ENCODE measurements at places on chromosomes 1 and 21.

DNA sequence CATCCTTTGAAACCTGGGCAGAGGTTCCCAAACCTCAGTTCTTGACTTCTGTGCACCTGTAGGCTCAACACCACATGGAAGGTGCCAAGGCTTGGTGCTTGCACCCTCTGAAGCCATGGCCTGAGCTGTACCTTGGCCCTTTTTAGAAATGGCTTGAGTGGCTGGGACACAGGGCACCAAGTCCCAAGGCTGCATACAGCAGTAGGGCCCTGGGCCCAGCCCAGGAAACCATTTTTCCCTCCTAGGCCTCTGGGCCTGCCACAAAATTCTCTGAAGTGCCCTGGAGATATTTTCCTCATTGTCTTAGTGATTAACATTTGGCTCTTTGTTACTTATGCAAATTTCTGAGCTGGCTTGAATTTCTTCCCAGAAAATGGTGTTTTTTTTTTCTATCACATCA, 65.6 kb upstream of the ACTRT2 start:
- no peak for DNase-seq

GRCh38 chr1:230288641-230289349, 137.3 kb downstream of the PGBD5 start:
- no peak for DNase-seq

GRCh38 chr21:45202889-45203288, 84.8 kb downstream of the POFUT2 start:
- DNase-seq = no peak

- DNase-seq = no peak
These were observed 154.0 kb downstream of the VPS13D start for GRCh38 chr1:12383786-12384185.

DNA sequence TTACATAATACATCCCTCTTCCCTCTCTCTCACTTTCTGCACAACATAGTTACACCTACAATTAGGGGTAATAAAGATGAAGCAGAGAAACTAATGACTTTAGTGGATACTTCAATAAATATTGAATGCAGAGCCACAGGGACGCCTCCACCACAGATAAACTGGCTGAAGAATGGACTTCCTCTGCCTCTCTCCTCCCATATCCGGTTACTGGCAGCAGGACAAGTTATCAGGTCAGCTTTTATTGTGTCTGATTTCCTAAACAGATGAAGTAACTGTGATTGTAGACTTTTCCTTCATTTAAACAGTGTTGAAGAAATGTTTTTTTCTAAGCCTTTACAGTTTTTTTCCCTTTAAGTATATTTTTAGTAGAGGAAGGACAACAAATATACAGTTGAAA, 281.6 kb downstream of the TPR start:
- DNase-seq = no peak

DNA sequence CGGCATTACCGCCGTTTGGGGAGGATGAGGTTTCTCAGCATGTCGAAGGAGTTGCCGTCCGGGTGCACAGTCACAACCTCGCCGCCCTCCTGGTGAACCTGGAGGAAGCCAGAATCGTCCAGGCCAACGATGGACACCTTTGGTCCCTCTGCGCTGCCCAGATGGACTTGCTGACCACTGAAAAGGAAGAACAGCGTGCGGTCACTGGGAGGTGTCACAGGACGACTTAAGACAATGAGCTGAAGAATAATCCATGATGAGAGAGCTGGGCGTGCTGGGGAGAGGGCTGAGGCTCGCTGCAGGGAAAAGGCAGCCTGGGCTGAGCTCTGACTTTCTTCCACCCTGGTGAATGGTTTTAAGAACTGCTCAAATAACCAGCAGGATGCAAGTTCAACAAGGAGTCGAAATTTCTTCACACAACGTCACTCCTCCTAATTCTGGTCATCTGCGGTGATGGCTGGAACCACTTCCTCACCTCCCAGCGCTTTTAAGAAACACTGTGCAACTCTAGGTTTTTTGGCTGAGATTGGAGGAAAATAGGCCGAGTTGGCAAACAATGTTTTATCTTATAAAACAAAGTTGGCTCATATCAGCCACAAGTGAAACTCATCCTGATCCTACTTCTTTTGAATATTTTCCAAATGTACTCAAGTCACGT, 55.5 kb downstream of the SIM2 start:
- DNase-seq = no peak

- no peak for DNase-seq
These were observed 5.9 kb downstream of the RGS16 start for GRCh38 chr1:182598296-182598695.

- DNase-seq = no peak
These were observed 197.4 kb downstream of the HS2ST1 start for GRCh38 chr1:87111659-87112371.

DNA sequence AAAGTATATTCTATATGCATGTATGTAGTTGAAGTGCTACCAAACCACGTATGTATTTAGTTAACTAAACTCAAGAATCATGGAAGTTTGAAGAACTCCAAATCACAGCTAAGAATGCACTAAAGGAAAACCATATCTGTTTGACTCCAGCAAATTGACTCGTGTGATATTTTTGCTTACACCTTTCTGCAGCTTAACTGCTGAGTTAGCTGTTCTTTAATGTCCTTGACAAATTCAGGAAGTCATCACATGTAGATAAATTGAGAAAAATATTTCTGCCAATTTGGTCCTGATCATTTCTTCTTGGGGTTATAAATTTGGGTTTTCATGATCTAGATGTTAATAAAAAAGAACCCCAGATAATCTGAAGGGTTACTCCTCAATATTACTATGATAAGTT, 83.0 kb downstream of the NFIA start:
- no peak for DNase-seq

DNA sequence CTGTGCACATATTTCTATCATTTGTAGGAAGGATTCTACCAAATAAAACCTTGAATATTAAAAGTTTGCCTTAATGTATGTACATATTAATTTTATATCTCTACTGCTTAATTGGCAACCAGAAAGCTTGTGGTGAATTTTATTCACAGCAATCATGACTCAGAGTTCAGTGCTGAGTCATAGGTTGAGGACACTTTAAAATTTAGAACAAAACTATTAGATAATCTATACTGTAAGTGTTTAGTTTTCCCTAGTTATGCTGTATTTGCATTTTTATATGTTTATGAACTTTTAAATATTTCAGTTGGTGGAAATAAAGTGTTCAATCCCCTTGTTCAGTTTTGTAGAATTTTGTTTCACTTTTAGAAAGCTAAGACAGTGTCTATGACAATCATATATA, 841.5 kb downstream of the KCNT2 start:
- DNase-seq = no peak

Data from stimulated activated CD4-positive, alpha-beta T cell treated with anti-CD3 and anti-CD28 coated beads, TNF-alpha, amount 100 ng/mL, for 4 hours (primary cell).